COR-L47 (cell line): ENCODE measurements at places on chromosomes 6 and 20.

GRCh38 chr6:70166088-70166958, 136.6 kb downstream of the COL9A1 start:
- peak; percentile 57 for DNase-seq

DNA sequence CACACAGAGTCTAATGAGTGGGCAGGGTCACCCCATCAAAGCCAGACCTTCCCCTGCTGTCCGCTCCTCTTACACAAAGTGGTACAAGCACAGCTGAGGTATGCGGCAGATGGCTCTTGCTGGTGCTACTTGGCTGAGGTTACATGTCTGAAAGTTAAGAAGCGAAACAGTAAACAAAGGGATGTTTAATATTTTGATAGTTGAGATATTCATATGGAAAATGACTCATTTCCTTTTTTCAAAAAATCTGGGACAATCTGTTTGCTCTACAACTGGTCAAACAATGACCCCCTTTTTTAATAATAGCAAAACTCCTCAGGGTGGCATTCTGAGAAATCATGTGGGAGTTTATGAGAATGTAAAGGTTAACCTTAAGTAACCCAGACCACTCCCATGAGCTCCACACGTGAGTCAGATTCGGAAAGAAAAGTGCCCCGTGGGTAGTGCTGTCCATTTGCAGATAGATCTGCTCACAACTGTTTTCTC, 245.3 kb downstream of the TBXT start:
- DNase-seq: no peak

DNA sequence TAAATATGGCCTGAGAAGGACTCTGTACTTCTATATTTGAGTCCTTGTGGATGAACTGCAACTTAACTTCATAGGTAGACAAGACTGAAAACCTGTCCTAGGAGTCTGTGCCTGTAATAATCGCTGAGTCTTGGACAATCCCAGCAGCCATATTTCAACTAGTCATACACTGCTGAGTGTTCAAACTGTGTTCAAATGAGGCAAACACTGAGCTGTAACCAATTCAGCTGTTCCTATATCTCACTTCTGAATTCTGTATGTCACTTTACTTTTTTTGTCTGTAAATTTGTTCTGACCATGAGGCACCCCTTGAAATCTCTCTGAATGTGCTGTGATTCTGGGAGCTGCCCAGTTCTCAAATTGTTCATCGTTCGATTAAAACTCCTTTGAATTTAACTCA, 72.4 kb downstream of the FOXF2 start:
- no peak for DNase-seq

DNA sequence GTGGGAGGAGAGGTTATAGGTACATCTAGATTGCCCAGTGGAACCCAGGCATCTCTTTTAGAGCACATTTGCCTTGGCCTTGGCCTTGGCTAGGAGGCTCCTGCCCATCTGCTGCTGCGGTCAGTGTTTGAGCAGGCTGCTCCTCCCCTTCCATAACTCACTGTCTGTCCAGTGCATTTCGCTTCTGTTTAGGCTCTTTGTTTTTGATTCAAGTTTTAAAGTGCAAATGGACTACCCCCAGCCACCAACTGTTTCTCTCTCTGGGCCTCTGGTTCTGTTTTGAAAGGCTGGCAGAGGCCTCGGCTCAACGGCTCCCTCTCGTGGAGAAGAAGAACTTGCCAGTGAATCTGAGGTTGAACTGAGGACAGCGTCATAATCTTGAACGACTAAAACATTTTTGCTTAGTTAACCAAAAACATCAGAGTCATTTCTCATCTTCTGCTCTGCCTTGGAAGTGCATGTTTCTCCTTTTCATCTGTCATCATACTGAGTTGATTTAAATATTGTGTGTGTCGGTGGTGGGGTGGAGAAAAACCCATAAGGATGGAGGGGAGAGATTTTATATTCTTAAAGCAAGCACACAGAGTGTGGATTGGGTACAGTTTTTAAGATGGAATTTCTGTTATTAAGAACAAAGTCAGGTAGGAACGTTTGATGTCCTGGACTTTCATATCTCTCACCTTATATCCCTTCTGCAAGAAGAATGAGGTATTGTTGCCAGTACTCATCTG, 171.4 kb downstream of the DTNBP1 start:
- peak; percentile 43 for DNase-seq

- DNase-seq: no peak
Measured at GRCh38 chr6:81876971-81877370, 124.5 kb upstream of the TENT5A start.

DNA sequence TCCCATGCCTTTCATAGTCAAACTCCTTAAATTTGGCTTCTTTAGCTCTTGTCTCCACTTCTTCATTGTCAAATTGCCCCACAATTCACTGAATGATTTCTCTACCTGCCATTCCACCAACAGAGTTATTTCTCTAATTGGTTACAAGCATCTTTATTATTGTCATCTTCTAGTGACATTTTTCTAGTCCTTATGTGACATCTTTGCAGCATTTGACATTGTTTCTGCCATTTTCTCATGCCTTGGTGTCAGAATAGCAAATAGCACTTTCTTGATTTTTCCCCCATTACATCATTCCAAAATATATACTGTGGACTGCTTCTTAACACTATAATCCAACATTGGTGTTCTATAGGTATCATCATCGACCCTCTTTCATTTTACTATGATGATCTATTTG, 137.7 kb upstream of the HDDC2 start:
- no peak for DNase-seq

DNA sequence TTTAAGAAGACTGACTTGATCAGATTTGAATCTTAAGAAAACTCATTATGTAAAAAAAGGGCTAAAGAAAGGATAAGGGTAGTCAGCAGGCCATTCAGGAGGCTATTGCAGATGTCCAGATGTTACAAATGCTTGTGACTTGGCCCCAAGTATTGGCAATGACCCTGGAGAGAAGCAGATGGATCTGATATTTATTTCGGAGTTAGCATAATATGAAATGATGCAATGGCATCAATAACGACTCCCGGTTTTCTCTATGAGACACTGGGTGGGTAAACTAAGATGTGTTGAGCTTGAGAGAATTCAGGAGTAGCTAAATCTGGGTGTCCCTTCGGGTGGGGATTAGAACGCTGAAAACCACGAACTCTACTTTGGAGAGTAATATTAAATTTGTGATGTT, 149.7 kb downstream of the LAMA2 start:
- DNase-seq: no peak

DNA sequence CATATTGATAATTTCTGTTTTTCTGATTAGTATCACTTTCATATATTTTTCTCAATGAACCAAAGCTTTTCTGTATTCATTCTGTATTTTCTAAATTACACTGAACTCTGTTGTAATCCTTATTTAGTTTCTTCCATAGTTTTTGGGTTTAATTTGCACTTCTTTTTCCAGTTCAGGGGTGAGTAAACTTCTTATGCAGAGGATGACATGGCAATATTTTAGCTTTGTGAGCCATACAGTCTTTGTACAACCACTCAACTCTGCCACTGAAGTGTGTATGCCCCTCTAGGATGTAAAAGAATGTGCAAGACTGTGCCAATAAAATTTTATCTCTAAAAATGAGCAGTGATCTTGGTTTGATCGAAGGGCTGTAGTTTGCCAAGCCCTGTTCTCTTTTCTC, 239.0 kb upstream of the CITED2 start:
- no peak for DNase-seq

- DNase-seq: no peak
Measured at GRCh38 chr6:159838020-159838744, 38.1 kb downstream of the PNLDC1 start.

- DNase-seq: no peak
Measured at GRCh38 chr20:8148501-8148900, 16.4 kb downstream of the PLCB1 start.

- DNase-seq: no peak
Measured at GRCh38 chr6:54428431-54428830, 120.2 kb downstream of the TINAG start.

GRCh38 chr20:19786311-19786710, 28.3 kb downstream of the RIN2 start:
- DNase-seq: no peak

DNA sequence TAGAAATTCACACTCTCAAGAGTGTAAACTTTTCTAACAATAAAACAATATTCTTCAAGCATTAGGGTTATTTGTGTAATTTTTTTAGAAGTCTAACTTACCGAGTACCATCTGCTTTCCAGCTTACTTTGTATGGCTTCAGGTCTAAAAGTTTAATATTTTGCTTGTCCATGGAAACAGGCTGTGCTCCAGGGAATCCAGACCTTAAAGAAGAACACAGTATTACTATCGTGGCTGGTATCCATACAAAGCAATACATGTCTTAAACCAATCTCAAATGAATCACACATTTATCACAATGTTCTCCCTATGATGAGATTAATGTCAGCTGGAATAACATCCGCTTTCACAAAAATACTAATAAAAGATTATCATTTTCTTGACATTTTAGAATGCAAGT, 73.0 kb downstream of the RNGTT start:
- no peak for DNase-seq

GRCh38 chr6:167671977-167672687, 154.6 kb upstream of the AFDN start:
- DNase-seq: no peak

GRCh38 chr6:47307362-47308197, 2.1 kb downstream of the TNFRSF21 start:
- no peak for DNase-seq

DNA sequence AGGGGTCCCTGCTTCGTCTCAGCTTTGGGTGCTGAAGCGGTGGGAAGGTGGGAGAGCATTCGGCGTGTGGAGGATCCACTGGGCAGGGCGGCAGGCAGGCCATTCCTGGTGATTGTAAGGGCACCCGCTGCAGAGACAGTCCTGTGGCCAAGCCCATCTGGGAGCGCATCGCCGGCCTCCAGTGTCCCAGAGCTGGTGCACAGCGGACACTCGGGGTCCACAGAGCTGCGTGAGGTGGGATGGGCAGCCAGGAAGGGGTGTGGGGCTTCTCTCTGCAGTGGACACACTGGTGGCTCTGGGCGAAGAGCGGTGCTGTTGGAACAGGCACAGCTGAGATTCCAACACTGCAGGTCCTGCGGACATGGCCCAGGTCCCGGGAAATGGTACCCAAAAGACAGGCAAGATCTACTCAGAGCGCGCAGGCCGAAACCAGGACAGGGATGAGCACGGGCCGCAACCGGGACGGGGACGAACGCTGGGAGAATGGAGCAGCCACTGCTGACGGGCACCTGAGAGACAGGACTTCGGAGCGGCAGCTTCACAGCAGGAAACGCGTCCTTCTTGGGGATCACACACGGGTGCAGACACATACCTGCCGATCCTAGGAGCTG, 188.2 kb downstream of the ERMARD start:
- no peak for DNase-seq

DNA sequence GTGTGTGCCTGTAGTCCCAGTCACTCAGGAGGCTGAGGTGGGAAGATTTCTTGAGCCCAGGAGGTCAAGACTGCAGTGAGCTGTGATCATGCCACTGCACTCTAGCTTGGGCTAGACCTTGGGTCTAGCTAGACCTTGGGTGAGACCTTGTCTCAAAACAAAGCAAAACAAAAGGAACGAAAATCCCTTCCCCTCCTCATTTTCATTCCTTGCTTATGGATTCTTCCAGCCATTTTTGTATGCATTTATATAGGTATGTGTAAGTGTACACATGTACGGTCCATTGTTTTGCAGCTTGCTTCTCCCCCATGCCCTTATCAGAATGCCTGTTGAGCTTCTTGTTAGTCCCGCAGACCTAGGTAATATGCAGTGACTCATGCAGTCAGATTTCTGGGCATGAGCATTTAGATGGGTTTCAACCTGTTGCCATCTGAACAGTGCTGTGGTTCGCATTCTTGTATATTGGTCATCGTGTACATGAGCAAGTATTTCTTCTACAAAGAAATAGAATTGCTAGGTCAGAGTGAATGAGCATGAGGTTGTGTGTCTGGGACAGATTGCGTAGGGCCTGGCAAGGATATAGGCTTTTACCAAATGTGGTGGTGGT, 73.2 kb downstream of the ATRN start:
- no peak for DNase-seq

GRCh38 chr6:156832669-156833068, 55.5 kb downstream of the ARID1B start:
- DNase-seq: no peak

DNA sequence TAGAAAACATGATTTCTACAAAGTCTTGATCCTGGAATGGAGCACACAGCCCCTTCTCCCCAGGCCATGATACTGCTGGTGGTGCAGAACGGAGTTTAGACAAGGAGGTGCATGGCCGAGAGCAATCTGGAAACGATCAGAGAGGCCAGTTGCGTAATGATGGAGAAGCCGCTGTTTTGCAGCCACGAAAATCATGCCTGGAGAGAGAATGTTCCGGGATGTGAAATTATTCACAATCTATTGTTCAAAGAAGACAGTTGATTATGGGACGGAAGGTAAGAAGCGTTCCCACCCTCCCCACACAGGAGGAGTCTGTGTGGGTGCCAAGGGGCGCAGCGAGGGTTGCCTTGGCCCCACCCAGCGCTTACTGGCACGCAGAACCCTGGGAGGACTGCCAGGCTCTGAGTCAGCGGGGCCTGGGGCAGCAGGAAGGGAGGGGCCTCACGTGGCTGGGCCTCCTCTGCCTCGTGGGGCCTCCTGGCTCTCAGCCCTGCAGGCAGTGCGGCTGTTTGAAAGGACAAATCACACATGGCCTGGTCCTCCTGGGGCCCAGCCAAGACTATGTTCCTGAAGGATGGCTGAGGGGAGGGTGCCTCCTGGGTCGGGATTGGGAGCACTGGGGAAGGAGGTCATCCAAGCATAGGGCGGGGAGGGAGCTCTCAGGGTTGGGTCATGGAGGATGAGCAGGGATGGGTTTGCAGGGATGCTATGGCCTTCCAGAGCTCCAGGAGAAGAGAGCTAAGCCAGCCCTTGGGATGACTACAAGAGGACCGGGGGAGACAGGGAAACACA, 8.7 kb upstream of the AP5S1 start:
- peak; percentile 99 for DNase-seq

DNA sequence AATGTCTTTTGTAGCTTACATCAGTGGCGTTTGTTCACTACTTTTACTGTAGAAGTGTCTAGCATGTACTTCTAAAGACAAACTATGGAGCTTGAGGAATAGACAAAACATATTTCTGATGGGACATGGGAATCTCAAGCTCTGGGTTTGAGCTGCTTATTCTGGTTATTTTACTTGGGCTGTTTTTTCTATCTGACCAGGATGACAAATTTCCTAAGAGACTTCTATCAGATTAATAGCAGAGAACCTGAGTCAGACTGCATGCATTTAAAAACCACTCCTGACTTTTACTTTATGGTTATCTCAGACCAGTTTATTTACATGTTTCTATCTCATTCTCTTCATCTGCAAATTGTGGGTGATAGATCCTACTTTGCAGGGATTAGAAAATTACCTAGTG, 1282.3 kb upstream of the GJE1 start:
- DNase-seq: no peak

GRCh38 chr20:63529861-63530787, 7.1 kb downstream of the PTK6 start:
- no peak for DNase-seq
